ENCODE measurements at places on chromosomes 7 and 10. TPM values are rescaled to one million over a fixed set of nuclear protein-coding genes. Genes with fewer than 3 reads are reported as not detected.

DNA sequence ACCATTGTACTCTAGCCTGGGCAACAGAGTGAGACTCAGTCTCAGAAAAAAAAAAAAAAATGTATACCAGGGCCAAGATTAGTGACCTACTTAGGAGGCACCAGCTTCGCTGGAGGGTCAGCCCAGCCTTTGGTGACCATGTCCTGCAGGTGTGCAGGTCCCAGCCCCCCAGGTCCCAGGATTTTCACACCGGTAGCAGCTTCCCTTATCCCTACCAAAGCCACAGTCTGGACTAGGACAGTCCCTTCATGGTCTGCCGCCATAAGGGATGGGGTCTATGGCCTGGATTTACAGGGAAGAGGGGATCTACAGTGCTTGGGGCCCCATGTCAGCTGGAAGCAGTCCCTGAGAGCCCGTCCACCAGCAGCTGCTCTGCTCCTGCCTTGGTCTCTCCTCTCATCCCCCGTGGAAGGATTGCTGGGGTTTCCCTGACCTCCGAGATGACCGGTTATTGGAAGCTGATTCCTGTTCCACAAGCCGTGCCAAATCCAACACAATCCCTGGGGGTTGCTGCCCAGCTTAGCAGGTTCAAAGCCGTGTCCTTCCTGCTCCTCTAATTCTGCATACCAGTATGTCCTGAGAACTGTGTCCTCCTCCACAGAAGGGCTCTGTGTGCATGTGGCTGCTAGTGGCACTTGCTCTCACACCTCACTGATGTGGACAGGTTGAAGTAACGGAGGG, 11.0 kb upstream of the NDUFB2 start:
- DNase-seq, result no peak

- DNase-seq, result no peak
Measured at GRCh38 chr10:116674901-116675423, 54.2 kb downstream of the PNLIPRP2 start.

- DNase-seq, result no peak
Measured at GRCh38 chr10:80136134-80136571, 3.6 kb downstream of the PLAC9 start.

- DNase-seq, result no peak
Measured at GRCh38 chr7:33054261-33054964, 8.2 kb downstream of the NT5C3A start.

GRCh38 chr10:34339816-34340553, 475.1 kb downstream of the PARD3 start:
- no peak for DNase-seq

GRCh38 chr7:26096136-26096535, 55.9 kb upstream of the NFE2L3 start:
- no peak for DNase-seq

DNA sequence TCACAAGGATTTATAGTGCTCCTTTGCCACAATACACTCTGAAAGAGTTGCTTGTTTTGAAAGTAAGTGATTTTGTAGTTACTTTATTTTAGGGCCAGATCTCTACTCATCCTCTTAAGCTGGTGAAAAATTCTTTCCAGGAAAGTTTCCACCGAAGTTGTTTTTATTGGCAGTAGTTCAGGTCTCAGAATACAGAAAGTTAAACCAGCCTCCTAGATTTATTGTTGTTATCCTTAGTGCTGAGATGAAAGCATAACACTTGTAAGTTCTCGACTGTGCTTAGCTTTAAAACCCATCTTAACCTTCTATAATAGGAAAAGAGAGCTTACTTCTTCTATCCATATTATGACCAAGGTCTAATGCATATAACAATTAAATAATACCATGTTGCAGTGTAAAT, 5.5 kb downstream of the AP3M1 start:
- no peak for DNase-seq

DNA sequence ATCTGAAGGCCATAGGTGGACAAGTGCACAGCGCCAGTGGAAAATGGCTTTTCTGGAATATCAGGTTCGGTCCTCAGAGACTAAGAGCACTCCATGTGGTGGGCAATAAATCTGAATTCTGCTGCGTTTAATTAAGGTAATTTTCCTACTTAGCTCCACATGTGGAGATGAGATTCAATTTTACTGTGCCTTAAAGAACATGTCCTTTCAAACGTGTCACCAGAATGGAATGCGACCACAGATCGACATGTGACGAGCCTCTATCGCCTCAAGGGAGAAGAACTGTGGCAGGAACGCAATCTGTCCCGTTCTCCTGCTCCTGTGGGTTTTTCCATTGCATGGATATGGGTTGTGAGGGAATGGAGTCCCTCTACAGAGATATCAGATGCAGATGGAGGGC, 205.3 kb upstream of the ZNF32 start:
- DNase-seq, result no peak

GRCh38 chr10:75187961-75188426, 22.6 kb upstream of the VDAC2 start:
- no peak for DNase-seq

DNA sequence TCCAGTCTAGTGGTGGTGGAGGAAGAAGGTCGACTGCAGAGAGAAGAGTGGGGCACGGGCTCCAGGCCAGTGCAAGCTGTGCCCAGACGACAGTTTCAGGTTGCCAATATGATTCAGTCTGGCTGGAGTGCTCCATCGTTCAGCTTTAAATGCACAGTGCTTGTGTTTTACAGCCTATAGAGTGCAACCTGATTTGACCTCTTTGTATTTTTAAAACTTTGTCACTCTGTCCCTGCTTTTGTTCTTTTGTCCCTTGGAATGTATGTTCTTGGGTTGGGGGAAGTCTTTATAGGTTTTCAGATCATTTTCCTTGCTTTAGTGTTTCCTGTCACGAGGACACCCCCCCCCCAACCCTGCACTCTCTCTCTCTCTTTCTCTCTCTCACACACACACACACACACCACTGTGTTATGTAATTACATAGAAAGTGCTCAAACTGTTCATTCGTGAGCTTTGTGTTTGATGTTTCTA, 198.0 kb downstream of the CAMK1D start:
- no peak for DNase-seq

CTBP2 gene
- 1.2 TPM for total RNA-seq

VAX1 gene
- total RNA-seq, result not detected

OR2A5 gene
- not detected for total RNA-seq

NPS gene
- total RNA-seq, result not detected

RBP3 gene
- total RNA-seq, result not detected

GAD2 gene
- total RNA-seq, result not detected

Measured in activated naive CD4-positive, alpha-beta T cell treated with anti-CD3 and anti-CD28 coated beads, Interleukin-2, amount 50 U/mL, for 72 hours (primary cell).